Subcutaneous adipose tissue (tissue), 4 donors: ENCODE measurements at places on chromosomes 6 and 20. TPM values are rescaled to one million over a fixed set of nuclear protein-coding genes. Genes with fewer than 3 reads are reported as not detected.

Gene LY6G6C
- total RNA-seq = not detected

Gene SLC22A7
- not detected for total RNA-seq

Gene RAMACL
- 11.0 TPM for total RNA-seq

Gene THEMIS
- 0.19 TPM for total RNA-seq

Gene SPATS1
- not detected for total RNA-seq

Gene ENPP3
- 1.3 TPM for total RNA-seq

Gene PRICKLE4
- total RNA-seq = 3.8 TPM

Gene C6orf141
- total RNA-seq = 1.9 TPM

Gene ARFGEF3
- total RNA-seq = 1.5 TPM

Gene FOXF2
- 0.75 TPM for total RNA-seq

Gene PABPC1L
- 5.9 TPM for total RNA-seq

Gene RAET1L
- total RNA-seq = not detected

Gene PACSIN1
- not detected for total RNA-seq

Gene PRDM13
- not detected for total RNA-seq

Gene MAS1
- not detected for total RNA-seq

Gene ECT2L
- 0.44 TPM for total RNA-seq

Gene MAPK13
- total RNA-seq = 2.6 TPM

Gene SYCP2L
- 4.6 TPM for total RNA-seq

Gene CPXM1
- 15.0 TPM for total RNA-seq

Gene CLIC5
- total RNA-seq = 2.0 TPM

Gene MCHR2
- total RNA-seq = not detected

Gene RARS2
- total RNA-seq = 49.2 TPM

Gene KHDC1L
- not detected for total RNA-seq

Gene DNMT3B
- total RNA-seq = 2.1 TPM

Gene SMLR1
- total RNA-seq = not detected

Gene NOX3
- not detected for total RNA-seq

Gene OVOL2
- not detected for total RNA-seq

Gene IL20RA
- total RNA-seq = 0.17 TPM

Gene RNF182
- total RNA-seq = 1.3 TPM

Gene DLK2
- total RNA-seq = not detected

Gene SMIM28
- total RNA-seq = not detected

Gene TMEM14A
- total RNA-seq = 25.1 TPM

Gene TCF21
- 0.19 TPM for total RNA-seq

Gene SHLD1
- total RNA-seq = 2.8 TPM

Gene CD93
- total RNA-seq = 47.8 TPM

Gene TREM2
- total RNA-seq = 335 TPM

Gene PHACTR2
- 73.2 TPM for total RNA-seq

Gene TMEM14B
- 93.4 TPM for total RNA-seq

Gene FUCA2
- 30.3 TPM for total RNA-seq

Gene MYLK2
- total RNA-seq = not detected

Gene DDX43
- 0.98 TPM for total RNA-seq

Gene TMC2
- 0.68 TPM for total RNA-seq

Gene IMPG1
- total RNA-seq = not detected

Gene ADAM33
- total RNA-seq = 43.9 TPM

Gene SERINC3
- 137 TPM for total RNA-seq

Gene CYP39A1
- total RNA-seq = 0.88 TPM

Gene GFRAL
- total RNA-seq = not detected

Gene TNNC2
- total RNA-seq = 2.4 TPM

Gene CCDC28A
- total RNA-seq = 20.9 TPM

Gene OXT
- total RNA-seq = 2.3 TPM

Gene PAX1
- total RNA-seq = 0.17 TPM

Gene CENPQ
- 5.7 TPM for total RNA-seq

Gene MUCL3
- total RNA-seq = not detected

Gene BMP6
- 43.0 TPM for total RNA-seq

Gene C20orf96
- total RNA-seq = 3.1 TPM

Gene EMILIN3
- not detected for total RNA-seq

Gene ULBP3
- not detected for total RNA-seq
